Muscle of leg (tissue), 16 donors: ENCODE measurements at places on chromosomes 6 and 20.
A peak's percentile ranks its signal among the peaks of the same experiment; 100 is the strongest.

DNA sequence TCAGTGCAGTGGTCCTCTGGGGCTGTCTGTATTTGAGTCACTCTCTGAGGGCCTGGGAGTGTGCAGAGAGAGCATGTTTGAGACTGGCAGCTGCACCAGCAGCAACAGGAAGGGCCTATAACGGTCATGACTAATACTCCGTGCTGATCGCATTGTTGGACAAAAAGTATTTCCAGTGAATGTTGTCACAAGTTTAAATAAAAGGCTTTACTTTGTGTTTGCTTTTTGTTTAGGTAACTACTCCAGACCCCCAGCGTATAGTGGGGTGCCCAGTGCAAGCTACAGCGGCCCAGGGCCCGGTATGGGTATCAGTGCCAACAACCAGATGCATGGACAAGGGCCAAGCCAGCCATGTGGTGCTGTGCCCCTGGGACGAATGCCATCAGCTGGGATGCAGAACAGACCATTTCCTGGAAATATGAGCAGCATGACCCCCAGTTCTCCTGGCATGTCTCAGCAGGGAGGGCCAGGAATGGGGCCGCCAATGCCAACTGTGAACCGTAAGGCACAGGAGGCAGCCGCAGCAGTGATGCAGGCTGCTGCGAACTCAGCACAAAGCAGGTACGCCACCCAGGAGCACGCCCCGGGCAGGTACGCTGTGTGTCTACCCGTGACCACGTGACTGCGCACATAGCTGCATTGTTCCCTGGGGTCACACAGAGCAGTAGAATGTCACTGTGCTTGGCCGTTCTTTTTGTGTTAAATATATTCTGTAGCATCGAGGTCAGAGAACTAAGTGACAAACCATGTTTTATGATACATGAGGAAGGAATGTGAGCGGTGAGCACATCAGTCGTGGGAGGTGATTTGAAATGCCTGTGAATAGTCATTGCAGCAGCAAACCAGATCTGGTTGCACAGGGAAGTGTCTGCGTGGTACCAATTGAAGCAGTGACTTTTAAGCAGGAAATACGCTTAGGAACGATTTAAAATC lies 174.7 kb downstream of the TMEM242 start:
- DNase-seq = peak; percentile 88

- DNase-seq = peak; percentile 37
Measured at GRCh38 chr20:19628570-19629134, 129.4 kb upstream of the RIN2 start.

- peak; percentile 66 for DNase-seq
Measured at GRCh38 chr6:2854396-2854982, 12.8 kb upstream of the SERPINB1 start.

- DNase-seq = peak; percentile 81
Measured at GRCh38 chr6:41723530-41724227, 11.7 kb downstream of the TFEB start.

DNA sequence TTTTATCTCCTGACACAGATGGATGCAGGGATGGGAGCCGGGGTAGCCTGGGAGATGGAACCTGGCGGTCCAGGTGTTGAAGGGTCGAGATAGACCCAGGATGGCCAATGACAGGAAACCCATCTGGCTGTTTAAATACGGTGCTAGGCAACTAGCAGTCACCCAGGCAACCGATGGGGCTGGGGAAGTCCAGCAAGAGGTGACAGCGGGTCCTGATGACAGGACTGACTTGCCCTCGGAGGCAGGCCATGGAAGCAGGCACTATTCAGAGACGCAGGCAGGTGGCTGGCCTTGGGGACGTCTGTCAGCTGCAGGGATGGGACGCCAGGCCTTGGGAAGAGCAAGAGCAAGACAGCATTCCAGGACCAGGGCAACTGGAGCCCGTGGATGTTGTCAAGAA lies 135.4 kb upstream of the RALGAPA2 start:
- DNase-seq = no peak

DNA sequence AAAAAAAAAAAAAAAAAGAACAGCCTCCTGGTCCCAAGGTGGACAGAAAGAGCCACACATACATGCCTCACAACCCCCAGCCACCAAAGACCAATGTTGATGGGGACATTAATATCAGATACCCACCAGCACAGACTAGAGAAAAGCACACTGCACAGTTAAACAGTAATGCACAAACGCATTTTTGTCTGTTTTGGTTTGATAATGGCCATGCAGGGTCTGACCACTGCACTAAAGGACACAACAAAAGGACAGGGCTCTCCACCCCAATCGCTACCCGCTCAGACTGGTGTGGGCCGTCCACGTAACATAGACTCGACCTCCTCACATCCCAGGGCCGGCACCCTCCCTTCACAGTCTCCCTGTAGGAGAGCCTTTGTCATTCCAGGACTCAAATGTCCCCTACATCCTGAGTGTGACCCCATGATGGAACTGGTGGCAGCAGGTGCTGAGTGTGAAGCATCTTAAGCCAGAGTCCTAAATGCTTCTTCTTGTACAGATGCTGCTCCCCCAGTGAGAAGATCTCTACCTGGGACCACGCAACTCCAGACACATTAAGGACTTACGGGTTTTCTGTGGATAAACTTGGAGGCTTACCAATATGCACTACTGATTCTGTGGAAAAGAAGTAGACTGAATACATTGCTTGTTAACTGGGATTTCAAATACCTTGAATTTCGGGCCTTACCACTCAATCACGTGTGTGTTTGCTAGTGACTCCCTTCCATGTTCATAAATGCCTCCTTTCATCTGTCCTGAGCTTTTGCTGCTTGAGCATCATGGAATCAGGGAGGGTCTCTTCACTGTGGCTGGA lies 28.0 kb downstream of the RRBP1 start:
- DNase-seq = no peak

DNA sequence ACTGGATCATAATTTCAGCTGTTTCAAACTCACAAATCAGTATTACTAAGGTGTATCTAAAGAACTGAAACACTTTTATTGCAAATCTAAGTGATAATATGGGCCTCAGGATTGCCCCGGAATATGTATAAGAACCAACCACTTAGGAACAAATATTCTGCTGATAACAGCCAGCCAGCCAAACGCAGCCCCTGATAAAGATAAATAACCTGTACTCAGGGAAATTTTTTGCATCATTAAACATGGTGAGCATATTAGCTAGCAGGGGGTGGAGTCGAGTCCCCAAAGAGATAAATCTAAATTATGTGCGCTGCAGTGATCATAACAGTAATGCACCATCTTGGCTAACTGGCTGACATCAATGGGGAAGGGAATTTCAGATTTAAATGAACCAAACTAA lies 410.2 kb upstream of the MAP3K7 start:
- no peak for DNase-seq

DNA sequence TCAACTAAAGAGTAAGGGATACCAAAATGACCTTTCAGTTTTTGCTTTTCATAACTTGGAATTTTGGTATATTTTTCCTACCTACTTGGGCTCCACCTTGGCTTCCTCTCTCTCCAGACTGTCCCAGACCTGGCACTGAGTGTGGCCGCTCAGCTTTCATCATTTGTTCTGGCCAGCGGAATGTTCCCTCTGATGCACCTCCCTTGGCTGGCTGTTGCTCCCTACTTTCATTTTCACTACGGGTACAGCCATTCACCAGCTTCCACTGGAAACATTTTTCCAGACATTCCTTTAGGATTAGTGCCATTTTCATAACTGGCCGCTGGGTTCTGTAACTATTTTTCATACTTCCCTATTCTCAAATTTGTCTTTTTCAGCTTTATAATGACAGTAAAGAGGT lies 487.4 kb downstream of the TENT5A start:
- peak; percentile 85 for DNase-seq

DNA sequence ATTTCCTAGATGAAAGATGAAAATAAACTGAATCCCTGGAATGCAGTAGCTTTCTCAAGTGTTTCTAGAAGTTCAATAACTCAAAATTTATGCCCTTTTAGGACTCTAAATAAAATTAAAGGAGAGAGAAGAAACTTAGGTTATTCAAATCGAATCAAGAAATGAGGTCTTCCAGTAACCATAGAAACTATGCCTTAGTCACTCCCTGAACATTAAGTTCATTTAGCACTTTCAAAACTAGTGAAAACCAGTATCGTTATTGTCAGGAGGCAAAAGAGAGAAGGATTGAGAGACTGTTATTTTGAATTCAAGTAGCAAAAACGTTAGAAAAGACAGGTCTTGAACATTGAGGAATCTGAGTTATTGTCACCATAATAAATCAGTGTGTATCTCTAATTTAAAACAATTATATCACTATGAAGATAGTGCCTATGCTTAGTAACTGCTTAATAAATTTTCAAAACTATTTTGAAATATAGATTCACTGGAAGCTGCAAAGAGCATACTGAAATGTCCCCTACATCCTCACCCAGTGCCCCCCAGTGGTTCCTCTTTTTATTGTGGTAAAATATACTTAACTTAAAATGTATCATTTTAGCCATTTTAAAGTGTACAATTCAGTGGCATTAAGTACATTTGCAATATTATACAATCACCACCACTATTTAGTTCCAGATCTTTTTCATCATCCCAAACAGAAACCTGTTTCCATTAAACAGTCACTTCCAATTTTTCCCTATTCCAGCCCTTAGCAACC lies 4.6 kb downstream of the RPP21 start:
- DNase-seq = no peak

DNA sequence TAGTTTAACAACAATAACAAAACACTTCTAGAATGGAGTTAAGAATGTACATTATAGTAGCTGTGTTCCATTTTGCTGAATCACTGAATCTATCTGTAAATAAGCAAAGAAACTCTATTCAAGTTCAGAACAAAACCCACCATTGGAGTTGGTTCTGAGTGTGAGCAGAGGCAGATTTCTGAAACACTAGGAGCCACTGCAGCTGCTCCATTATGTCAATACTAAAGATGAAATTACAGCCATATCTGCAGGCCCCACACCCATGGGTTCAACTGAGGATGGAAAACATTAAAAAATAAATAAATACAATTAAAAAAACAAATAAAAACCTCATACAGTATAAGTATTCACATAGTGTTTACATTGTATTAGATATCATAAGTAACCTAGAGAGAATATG lies 91.0 kb downstream of the REPS1 start:
- DNase-seq = peak; percentile 15

GRCh38 chr6:144134176-144134575 lies 16.1 kb upstream of the STX11 start:
- no peak for DNase-seq

DNA sequence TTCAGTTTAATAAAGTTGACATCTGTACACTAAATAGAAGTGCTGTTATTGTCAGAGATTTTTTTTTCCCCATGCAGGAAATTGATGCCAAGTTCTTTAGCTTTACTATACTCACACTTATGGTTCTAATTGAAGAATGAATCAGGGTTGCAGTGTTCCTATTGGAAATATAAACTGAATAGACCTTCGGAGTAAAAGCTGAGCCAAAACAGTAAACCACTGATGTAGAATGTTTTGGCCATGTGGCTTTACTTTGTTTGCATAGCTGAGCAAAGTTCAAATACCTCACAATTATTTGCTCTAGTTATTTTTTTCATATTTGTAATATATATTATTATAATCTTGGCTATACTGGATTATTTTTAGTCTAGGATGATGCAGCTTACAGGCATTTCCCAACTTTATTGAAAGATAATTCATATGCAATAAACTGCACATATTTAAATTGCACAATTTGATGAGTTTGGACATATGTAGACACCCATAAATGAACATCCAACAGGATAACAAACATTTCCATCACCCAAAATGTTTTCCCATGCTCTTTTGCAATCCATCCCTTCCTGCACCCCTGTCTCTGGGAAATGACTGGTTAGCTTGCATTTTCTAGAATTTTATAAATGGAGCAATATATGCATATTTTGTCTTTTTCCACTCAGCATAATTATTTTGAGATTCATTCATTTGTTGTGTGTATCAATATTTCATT lies 105.8 kb upstream of the NOX3 start:
- peak; percentile 42 for DNase-seq

DNA sequence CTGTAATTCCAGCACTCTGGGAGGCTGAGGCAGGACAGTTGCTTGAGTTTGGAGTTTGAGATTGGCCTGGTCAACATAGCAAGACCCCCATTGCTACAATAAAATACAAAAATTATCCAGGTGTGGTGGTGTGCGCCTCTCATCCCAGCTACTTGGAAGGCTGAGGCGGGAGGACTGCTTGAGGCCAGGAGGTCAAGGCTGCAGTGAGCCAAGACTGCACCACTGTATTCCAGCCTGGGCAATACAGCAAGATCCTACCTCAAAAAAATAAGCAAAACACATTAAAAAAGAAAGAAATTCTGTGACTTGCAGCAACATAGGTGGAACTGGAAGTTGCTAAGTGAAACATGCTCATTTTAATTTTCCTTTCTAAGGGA lies 106.0 kb upstream of the NFATC2 start:
- no peak for DNase-seq

DNA sequence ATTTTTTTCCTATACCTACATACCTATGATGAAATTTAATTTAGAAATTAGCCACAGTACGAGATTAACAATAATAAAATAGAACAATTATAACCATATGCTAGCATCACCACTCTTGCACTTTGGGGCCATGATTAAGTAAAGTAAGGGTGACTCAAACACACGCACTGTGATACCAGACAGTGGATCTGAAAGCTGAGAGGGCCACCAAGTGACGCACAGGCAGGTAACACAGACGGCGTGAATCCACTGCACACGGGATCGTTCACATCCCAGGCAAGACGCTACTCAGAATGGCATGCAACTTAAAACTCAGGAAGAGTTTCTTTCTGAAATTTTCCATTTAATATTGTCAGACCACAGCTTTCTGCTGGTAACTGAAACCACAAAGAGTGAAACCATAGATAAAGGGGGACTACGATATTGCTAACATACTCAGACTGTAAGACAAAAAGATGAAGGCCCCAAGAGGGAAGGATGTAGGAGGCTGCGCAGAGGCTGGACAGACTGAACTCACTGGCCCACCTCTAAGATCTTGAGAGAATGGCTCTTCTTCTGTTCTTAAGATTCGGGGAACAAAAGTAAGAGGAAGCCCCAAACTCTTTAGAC lies 17.9 kb downstream of the RRBP1 start:
- no peak for DNase-seq

- DNase-seq = peak; percentile 67
Measured at GRCh38 chr6:31799781-31800180, 4.2 kb upstream of the VARS1 start.

DNA sequence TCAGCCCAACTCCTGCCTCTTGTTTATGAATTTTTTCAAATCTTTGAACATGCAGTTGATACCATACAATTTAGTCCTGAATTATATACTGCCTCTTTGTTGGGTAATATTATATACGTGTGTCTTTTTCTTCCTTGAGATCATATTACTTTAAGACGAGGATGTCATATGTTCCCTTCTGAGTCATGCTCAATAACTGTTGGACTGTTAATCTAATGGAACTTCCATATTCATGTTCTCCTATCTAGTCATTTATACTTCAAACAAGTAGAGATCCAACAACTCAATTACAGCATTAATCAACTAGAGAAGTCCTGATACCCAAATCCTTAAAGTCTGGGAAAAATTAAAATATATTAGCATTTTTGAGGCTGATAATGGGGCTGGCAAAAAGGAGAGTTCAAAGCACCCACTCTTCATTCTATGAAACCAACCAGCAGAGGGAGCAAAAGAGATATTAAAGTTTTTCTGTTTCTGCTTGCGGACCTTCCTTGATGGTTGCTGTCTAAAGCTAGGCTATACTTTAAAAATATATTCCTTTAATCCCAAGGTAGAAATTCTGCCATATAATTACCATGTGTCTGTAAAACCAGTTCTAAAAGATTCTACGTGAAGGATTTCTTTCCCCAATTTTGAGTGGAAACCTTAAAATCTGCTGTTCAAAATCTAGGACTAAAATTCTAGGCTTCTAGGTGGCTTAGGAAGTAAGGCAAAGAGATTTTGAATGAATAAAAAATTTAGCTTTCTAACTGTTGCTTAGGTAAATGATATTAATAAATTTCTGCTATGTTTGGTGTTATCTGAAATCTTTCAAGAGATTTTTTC lies 498.9 kb downstream of the BCKDHB start:
- DNase-seq = peak; percentile 41

- DNase-seq = no peak
Measured at GRCh38 chr6:158772851-158773371, 46.3 kb downstream of the EZR start.
